Omental fat pad (tissue), 4 donors: ENCODE measurements at places on chromosomes 7 and 10.

DNA sequence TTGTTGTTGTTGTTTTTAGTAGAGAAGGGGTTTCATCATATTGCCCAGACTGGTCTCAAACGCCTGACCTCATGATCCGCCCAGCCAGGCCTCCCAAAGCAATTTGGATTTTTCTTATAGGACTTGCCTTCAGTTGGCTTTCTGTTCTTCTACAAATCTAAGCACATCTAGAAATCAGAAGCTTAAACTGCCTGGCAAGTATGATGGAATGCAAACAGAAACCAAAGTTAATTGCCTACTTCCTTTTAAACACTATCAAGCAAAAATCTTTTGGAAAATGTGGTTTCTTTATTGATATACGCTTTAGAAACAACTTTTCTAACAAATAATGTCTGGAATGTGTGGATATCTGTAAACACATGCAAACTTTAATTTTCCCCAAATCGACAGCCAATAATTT, 64.9 kb downstream of the USP6NL start:
- no peak for DNase-seq

DNA sequence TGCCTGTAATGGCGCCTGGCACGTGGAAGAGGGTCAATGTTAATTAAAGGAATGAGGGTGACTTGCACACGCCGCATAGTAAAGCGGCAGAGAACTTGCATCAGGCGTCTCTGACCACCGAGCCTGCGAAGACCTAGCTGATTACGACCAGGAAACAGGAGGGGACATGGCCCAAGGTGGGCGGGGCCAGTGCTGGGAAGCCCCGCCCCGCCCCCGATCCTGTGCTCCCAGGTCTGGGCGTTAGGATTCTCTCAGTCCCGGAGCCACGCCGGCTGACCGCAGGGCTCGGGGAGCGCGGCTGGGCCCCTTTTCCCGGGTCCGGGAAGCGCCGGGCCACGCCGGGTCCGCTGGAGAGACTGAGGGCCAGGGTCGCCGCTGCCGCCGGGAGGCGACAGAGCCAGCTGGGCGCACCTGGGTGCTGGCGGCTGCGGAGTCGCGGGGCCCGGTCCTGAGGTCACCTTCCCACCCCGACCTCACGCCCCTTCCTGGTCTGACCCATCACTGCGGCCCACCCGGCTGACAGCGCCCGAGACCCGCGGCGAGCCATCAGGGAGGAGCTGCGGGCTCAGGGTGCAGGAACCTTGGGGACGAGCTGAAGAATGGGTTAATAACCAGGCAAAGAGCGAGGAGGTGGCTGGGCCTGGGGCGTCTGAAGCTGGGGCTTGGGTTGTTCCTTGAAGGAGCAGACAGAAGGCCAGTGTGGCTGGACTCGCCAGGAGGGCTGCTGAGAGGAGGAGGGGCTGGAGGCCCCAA, 23.0 kb upstream of the GRID1 start:
- no peak for DNase-seq

- no peak for DNase-seq
Measured at GRCh38 chr7:130420943-130421578, 19.8 kb downstream of the CEP41 start.

GRCh38 chr10:16957038-16957437, 139.8 kb upstream of the RSU1 start:
- DNase-seq, result no peak

DNA sequence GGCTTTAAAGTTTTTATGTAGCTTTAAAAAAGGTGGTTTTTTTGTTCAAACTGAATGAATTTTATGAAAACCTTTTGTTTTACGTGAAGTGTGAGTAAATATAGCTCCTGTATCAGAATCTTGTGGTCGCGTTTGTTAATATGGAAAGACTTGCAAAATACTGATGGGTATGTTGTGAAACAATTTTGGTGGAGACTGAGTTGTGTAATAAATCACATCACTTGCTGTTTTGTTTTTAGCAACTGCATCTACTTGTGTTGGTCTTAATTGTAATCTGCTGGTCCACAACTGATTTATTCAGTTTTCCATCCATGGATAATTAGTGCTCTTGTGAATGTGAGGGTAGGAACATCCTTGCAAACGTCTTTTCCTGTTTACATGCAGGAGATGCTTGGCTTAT, 10.5 kb downstream of the PLXDC2 start:
- DNase-seq, result no peak

DNA sequence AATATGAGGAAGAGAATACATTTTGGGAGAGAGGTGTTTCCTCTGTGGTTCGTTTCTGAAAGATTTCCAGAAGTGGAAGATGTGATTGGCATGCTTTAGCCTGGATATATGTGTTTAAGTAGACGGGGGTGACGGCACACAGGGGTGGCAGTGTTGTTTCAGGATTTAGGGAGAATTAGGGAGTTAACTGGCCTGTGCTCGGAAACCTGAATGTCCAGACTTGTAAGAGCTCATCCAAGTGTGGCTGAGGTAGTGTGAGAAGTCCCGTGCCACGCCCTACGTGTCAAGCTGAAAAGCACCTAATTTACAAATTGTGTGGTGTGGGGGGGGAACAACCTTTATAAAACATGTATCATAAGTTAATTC, 1.1 kb downstream of the RALA start:
- DNase-seq, result no peak

- DNase-seq, result no peak
Measured at GRCh38 chr7:95205665-95206225, 118.6 kb downstream of the PON1 start.
